Diencephalon (tissue), 1 donor: ENCODE measurements at places on chromosomes 13 and 19. TPM values are rescaled to one million over a fixed set of nuclear protein-coding genes. Genes with fewer than 3 reads are reported as not detected.

NAPSA gene
- 0.46 TPM for total RNA-seq

ZNF728 gene
- total RNA-seq, result 5.5 TPM

TTC9B gene
- 45.7 TPM for total RNA-seq

GET3 gene
- total RNA-seq, result 71.5 TPM

ZFR2 gene
- total RNA-seq, result 12.0 TPM
